ENCODE measurements at places on chromosomes 1 and 21.

DNA sequence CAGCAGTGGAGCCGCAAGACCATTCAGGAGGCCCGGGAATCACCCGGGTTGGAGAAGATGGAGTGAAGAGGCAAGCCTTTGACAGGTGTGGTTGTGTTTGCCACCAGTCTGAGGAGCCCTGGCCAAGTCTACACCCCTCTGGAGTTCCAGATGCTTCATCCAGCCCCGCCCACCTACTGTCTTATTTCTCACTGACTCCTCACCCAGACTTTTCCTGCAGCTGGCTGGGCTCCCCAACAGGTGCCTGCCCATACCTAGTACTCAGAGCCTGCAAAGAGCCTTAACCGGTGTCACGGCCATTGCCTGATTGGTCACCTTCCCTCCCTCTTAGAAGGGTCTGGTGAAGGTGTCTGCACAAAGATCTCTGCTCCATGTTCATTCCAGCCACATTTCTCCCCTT, 16.0 kb downstream of the SLC9A1 start:
- no peak for DNase-seq

GRCh38 chr1:197331565-197331964, 63.5 kb downstream of the CRB1 start:
- DNase-seq, result no peak

GRCh38 chr1:110749960-110750359, 75.2 kb upstream of the KCNA3 start:
- DNase-seq, result no peak

DNA sequence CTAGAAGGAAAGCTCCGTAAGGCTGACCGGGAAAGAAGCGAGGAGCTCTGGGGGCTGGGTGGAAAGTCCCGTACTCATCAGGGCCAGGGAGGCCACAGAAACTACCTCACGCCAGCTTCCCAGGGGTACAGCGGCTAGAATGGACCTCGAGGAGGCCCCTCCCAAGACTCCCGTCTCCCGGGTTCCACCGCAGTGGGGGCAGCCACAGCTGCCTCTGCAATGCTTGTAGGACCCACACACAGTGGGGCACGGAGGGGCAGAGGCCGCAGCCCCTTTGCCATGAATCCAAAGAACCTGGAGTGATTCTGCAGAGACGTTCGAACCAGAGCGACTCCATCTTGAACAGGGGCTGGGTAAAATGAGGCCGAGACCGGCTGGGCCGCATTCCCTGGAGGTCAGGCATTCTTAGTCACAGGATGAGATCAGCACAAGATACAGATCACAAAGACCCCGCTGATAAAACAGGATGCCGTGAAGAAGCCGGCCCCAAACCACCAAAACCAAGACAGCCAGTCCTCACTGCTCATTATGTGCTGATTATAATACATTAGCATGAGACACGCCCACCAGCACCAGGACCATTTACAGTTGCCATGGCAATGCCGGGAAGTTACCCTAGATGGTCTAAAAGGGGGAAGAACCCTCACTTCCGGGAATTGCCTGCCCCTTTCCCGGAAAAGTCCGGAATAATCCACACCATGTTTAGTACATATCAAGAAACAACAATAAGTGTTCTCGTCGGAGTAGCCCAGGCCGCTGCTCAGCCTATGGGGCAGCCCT, 1.6 kb upstream of the ANKRD65 start:
- no peak for DNase-seq

DNA sequence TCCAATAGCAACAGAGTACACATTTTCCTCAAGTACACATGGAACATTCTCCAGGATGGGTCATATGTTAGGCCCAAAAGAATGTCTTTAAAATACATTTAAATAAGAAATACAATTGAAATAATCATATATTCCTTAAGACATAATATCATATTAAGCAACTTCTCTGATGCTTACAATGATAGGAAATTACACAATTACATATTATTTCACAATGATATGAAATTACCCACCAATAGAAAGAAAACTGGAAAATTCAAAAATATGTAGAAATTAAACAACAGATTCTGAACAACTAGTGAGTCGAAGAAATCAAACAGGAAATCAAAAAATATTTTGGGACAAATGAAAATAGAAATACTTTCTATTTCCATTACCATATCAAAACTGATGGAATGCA, 45.6 kb downstream of the FLVCR1 start:
- peak; percentile 28 for DNase-seq

- DNase-seq, result no peak
Observed at GRCh38 chr1:88302843-88303486, 381.1 kb upstream of the PKN2 start.

- DNase-seq, result no peak
Observed at GRCh38 chr1:70805641-70806040, 242.0 kb downstream of the PTGER3 start.

DNA sequence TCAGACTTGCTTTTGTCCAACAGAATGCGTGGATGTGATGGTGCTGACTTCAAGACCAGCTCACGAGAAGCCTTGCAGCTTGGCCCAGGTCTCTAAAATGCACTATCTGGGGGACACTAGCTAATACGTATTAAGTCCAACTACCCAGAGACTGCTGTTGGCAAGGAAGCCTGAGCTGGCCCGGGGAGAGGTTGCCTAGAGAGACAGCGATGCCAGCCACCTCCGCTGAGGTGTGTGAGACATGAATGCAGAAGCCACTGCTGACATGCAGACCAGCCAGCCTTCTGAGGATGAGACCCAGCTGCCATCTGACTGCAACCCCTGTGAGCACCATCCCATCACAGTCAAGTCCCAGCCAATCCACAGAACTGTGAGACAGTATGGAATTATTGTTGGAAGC, 32.5 kb downstream of the THAP3 start:
- DNase-seq, result no peak

GRCh38 chr1:36085126-36085525, 1.2 kb downstream of the TEKT2 start:
- no peak for DNase-seq

DNA sequence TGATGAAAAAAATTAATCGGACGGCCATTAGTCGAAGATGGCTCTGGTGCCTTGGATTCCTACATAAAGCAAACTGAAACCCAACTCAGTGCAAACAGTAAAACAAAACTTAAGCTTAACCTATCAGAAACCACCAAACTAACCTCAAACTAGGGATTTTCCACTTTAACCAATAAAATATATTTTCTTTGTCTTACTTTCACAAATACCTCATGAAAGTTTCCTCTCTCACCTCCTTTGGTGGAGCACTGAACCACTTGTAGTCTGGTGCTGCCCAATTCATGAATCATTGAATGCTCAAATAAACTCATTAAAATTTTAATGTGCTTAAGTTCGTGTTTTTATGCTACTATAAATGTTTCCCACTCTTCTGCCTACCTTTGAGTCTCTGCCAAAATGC, 7.0 kb downstream of the ADORA3 start:
- DNase-seq, result peak; percentile 36

- no peak for DNase-seq
Observed at GRCh38 chr1:68057564-68057963, 7.1 kb upstream of the DIRAS3 start.

DNA sequence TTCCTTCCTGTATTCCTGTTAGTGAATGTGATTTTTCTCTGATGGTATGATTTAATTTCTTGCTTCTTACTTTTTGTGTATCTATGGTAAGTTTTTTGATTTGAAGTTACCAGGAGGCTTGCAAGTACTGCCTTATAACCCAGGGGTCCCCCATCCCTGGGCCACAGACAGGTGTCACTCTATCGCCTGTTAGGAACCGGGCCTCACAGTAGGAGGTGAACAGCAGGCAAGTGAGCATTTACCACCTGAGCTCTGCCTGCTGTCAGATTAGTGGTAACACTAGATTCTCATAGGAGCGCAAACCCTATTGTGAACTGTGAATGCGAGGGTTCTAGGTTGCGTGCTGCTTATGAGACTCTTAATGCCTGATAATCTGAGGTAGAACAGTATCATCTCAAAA, 143.3 kb downstream of the RPS6KC1 start:
- no peak for DNase-seq

GRCh38 chr1:238648751-238649150, 737.6 kb upstream of the CHRM3 start:
- DNase-seq, result no peak

DNA sequence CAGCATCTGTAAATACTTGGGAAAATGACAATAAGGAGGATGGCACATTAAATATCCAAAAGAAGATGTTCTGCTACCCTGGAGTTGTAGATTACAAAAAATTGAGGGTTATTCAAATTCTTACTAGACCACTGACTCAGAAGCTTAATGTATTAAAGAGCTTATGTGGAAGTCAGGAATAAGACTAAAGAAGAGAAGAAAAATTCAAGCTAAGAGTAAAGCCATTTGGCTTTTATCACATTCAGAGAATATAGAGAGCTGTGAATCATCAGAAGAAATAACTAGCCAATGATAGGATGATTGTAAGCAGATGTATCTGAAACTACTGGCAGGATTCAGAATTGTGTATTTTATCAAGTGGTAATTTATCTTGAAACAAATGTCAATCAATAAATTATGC, 237.0 kb downstream of the TBX15 start:
- no peak for DNase-seq

DNA sequence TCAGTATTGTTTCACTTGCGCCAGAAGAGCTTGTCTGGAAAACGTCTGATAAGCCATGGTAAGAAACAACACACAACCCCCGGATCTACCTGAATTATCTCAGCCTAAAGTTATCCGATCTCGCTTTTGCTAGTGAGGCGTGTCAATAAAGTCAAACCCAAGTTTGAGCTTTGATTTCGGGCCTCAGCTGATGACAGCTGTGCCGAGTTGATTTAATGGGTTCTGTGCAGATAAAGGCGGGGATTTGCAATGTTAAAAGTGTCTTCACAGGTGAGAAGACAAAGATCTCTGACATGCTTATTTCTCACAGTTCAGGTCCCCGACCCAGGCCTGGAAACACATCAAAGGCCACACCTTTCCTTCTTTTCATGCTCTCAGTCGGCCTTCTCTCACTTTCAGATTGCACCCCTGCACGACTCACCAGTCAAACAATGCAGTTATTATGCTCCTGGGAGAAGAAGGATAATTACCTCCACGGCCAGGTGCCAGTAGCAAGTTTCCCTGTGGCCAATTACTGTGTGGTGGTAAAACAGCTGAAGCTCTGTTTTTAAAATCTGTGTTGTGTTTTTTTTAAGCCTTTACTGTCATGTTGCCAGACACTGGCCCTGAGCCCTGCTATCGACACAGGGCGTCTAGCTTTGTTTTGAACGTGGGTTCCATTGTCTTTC, 245.3 kb upstream of the RUNX1 start:
- DNase-seq, result no peak

- peak; percentile 68 for DNase-seq
Observed at GRCh38 chr1:206774093-206774492, 1.8 kb upstream of the IL10 start.

- DNase-seq, result no peak
Observed at GRCh38 chr21:37273440-37273839, 6.3 kb upstream of the VPS26C start.

GRCh38 chr1:242133796-242134195, 134.9 kb upstream of the MAP1LC3C start:
- peak; percentile 23 for DNase-seq

GRCh38 chr1:63326106-63326472, 3.7 kb downstream of the FOXD3 start:
- DNase-seq, result no peak

- DNase-seq, result peak; percentile 70
Observed at GRCh38 chr1:8120693-8121260, 94.7 kb upstream of the ERRFI1 start.

DNA sequence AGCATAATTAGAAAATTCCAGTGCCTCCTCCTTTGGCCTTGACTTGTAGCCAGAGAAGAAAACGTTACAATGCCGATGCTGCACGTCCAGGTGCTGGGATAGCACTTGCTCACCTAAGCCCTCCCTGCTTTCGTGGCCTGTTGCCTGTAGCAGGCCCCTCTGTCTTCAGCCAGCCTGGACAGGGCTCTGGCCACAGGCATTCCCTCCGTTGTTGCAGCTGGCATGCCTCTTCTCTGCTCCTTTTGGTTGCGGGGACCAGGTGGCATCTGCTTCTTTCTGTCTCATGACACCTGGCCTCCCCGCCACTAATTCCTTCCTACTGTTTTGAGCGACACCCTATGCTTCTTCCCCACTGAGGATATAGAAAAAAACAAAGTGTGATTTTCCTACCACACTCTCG, 54.6 kb upstream of the MORC3 start:
- no peak for DNase-seq

- no peak for DNase-seq
Observed at GRCh38 chr1:177223359-177223758, 52.6 kb downstream of the BRINP2 start.

- DNase-seq, result no peak
Observed at GRCh38 chr1:1899266-1899966, 8.5 kb upstream of the GNB1 start.

- DNase-seq, result peak; percentile 62
Observed at GRCh38 chr1:153775458-153776327, 486 bp downstream of the SLC27A3 start.

- DNase-seq, result peak; percentile 13
Observed at GRCh38 chr1:31108861-31109260, 43.3 kb upstream of the PUM1 start.

- no peak for DNase-seq
Observed at GRCh38 chr1:207578796-207579435, 66.0 kb upstream of the CR1L start.

DNA sequence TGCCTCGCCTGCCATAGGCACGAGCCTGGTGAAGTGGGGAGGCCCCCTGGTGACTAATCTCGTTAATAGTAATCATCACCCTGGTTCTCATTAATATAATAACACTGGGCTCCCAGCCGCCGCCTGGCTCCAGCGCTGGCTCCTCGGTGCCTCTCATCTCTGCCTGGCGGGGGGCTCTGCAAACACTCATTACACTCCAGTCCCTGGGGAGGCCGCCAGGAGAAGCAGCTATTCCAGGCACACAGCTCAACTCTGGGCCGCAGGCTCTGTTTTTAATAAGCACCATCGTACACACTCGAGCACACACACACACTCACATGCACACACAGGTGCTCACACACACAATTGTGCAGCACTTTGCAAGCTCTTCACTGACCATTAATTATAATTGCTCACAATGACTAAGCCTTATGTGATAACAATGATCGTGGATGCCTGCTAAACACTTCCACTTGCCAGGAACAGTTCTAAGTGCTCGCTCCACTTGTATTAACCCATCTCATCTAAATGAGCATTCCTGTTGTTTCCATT, 52.2 kb downstream of the SDC3 start:
- no peak for DNase-seq

- DNase-seq, result no peak
Observed at GRCh38 chr1:53410100-53410541, 49.1 kb upstream of the DMRTB1 start.

DNA sequence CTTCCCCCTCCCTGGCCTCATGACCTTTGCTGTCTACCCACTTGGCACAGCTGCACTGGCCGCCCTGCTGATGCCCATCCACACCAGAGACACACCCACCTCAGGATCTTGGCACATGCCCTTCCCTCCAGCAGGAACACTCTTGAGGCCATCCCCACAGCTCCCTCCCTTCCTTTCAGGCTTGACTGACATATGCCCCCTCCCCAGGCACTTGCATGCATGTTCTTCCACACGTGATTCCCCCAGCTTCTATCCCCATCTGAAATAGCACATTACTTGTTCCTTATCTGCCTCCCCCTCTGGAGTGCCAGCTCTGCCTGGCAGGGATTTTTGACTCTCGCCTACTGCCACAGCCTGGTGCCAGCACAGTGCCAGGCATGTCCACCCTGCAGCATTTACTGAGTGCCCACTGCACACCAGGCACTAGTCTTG, 98.5 kb upstream of the SLC25A33 start:
- no peak for DNase-seq

- DNase-seq, result no peak
Observed at GRCh38 chr1:231821281-231821680, 194.7 kb downstream of the DISC1 start.

GRCh38 chr1:25906644-25907300, 553 bp upstream of the STMN1 start:
- DNase-seq, result no peak

Data from inflammatory macrophage treated with lipopolysaccharide for 4 hours (primary cell).